ENCODE measurements at places on chromosomes 5 and 9.

- DNase-seq = peak; percentile 7
Observed at GRCh38 chr5:31809050-31809870, 170.3 kb downstream of the PDZD2 start.

GRCh38 chr5:79702606-79703380, 13.2 kb downstream of the CMYA5 start:
- DNase-seq = no peak

- DNase-seq = no peak
Observed at GRCh38 chr5:53481887-53482716, 1.7 kb downstream of the FST start.

- no peak for DNase-seq
Observed at GRCh38 chr5:54637654-54638053, 120.1 kb downstream of the SNX18 start.

DNA sequence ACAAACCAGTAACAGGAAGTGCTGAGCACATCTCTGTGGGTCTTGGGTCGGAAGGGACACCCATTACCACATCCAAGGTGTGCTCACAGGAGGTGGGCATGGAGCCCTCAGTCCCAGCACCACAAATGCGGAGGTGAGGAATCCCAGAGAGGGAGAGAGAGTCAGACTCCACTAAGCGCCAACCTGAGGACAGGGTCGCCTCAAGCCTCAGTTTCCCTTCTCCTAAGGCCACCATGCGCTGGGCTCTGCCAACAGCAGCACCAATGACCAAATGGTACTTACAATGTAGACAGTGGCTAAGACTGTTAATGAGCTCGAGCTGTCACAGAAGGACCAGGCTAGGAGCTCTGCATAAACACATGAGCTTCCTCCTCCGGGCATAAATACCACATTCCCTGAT, 43.1 kb downstream of the BICD2 start:
- no peak for DNase-seq

DNA sequence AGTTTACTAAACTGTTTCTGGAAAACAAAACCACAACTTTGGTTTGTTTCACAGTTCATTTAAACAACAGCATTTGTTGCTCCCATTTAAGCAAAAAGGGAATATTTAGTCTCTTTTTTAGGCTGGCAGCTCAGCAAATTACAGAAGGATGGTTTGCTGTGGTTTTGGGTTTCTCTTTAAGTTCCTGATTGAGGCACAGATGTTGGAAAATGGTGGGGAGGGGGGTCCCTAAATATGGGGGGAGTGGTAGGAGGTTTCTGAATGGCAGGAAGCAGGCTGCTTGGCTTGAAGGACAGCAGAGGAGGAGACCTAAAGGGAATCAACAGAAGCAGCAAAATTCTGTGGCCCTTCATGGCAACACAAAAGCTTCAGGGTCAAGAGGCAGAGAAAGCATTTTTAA, 263.4 kb downstream of the ZSWIM6 start:
- DNase-seq = no peak

- no peak for DNase-seq
Observed at GRCh38 chr9:89923961-89924504, 319.2 kb downstream of the GADD45G start.

GRCh38 chr5:159800131-159800840, 116.0 kb upstream of the ADRA1B start:
- DNase-seq = no peak

GRCh38 chr9:90722071-90722470, 79.4 kb upstream of the DIRAS2 start:
- no peak for DNase-seq

All from pulmonary artery endothelial cell (primary cell).